ENCODE measurements at places on chromosomes 4 and X.

- DNase-seq: no peak
Measured at GRCh38 chr4:155506745-155507144, 130.0 kb upstream of the MAP9 start.

DNA sequence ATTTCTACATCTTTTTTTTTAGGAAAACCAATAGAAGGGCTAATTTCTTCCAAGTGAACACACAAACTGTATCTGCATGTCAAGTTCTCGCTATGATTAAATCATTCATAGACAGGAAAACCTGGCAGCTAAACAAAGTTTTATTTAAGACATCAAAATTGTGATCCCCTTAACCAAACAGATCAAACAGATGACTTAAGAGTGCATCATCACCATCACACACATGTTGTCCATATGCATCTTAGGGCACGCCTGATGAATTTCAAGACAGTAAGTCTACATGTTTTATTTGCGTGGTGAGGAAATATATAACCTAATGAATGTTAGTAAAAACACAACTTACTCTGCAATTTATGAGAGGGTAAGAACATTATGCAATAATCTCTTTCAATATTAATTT lies 317.0 kb upstream of the ANXA10 start:
- DNase-seq: no peak

DNA sequence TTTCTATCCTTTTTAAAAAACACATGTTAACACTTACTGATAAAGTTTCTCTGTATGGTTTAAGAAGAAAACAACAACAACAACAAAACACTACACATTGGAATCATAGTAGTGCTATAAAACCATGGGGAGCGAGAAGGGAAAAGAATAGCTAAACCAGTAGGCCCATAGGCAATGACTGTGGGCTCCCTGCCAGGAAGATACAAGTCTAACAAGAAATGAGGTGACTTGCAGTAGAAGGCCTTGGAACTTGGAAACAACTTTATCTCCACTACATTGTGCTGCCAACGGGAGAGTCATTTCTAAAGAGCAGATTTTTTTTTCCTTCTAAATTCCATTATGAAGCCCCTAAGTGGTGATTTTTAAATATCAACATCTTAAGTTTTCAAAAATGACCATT lies 78.0 kb downstream of the GPC4 start:
- DNase-seq: no peak

- DNase-seq: no peak
Measured at GRCh38 chr4:174217273-174218126, 66.0 kb downstream of the FBXO8 start.

DNA sequence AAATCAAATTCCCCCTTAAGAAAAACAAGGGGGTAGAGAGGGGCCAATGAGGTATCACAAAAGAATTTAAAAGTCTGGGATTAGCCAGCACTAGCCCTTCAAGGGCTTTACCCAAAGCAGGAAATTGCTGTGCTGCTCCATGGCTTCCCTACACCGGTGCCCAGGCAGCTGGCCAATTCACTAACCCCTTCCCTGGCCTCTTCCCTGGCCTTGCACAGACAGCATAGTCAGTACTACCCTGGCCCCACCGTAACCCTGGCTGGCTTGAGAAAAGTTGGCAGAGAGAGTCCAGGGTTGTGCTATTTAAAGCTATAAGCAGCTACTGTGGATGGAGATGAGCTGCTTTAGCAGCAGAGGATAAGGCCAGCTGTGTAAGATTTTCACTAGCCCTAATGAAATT lies 43.1 kb downstream of the ADAMTS3 start:
- no peak for DNase-seq

DNA sequence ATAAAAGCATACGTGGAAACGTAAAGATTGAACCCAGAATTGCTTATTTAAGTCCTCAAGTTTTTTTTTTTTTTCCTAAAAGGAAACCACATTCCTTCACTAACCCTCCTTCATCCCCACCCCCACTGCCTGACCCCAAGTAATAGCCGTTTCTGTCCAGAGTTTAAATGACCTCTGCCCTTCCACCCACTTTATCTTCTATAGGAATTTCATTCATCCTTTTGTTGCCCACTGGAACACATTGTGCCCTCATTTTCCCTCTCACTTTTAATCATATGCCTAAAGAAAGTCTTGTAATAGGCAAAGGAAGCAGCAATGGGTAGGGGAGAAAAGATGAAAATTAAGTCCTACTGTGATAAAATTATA lies 62.7 kb downstream of the SH3RF1 start:
- no peak for DNase-seq

All from H1 (cell line).